ENCODE measurements at places on chromosomes 1 and 21.

- DNase-seq, result peak; percentile 78
Measured at GRCh38 chr1:161427733-161428516, 60.2 kb upstream of the CFAP126 start.

DNA sequence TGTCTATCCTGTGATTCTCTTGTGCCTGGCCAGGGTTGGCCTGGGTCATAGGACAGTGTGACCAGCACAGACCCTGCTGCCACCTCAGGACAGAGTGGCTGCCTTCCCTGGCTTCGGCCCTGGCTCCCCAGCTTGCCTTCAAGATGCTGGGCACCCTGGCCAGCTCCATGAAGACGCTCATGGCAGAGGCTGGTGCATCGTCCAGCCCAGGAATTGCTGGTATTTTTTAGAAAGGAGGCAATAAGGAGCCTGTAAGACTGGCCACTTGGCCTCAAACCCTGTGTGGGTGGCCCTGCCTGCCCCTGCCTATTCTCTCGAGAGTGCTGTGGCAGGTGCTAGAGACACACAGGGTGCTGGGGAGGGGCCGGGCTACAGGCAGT lies 70.4 kb upstream of the ACTRT2 start:
- DNase-seq, result no peak

- DNase-seq, result no peak
Measured at GRCh38 chr21:29233256-29233546, 65.5 kb upstream of the BACH1 start.

- no peak for DNase-seq
Measured at GRCh38 chr1:7409278-7409677, 361.8 kb upstream of the VAMP3 start.

DNA sequence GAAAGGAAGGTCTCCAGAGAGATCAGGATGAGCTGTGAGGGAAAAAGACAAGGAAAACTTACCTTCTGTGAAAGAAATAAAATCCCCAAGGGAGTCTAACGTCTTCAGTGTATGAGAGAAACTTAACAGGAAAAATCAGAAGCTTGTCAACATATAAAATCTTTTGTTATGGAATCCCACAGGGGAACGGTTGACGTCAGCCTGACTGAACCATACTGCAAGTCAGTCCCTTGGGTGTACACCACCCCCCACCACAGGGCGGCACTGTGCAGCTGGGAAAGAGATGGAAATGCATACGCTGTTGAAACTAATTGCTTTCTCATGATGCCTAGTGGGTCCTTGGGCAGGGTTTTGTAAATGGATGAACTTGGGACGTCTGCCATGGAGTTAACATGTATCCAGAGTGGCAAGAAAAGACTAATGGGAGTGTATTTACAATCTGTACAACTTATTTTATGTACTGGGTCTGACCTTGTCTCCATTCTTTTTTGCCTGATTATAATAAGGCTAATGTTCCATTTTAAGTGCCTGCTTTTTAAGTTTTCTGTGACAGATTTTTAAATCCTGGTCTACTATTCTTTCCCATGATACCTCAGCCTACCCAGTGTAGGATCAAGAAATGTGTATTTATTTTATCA lies 22.7 kb downstream of the UTP25 start:
- DNase-seq, result peak; percentile 80

- no peak for DNase-seq
Measured at GRCh38 chr1:94723463-94723862, 96.7 kb upstream of the SLC44A3 start.

DNA sequence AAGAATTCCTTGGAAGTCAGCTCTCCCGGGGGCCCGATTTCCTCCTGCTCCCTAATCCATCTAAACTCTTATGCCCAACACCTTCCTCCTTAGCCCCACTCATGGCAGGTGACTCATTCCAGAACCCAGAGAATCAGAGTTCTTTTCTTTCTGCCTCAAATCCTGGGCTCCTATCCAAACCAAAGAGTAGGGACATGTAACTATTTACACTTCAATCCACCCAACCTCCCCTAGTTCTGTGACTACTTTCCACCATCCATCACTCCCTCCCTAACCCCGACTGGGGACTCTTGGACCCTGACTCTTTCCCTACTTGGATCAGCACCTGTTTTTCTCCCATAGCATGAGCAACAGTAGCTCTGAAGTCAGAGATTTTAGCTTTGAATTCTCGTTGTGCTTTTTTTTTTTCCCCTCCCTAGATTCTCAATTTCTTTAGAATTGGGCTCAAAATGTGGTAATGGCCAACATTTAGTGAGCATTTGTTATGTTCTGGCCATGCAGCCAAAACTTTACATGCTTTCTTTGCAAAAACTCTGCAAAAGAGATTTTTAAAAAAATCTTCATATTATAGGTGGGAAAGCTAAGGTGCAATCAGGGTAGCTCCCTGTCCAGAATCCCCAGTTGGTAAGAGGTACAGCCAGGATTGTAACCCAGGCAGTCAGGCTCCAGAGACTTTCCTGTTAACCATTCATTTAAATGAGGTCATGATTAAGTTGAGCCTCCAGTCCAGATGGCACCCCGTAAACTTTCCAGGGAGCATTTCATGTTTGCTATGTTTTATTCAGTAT lies 7.5 kb upstream of the CYP4A11 start:
- no peak for DNase-seq

GRCh38 chr1:41626616-41627375 lies 142.3 kb upstream of the EDN2 start:
- DNase-seq, result no peak

- DNase-seq, result no peak
Measured at GRCh38 chr1:47420547-47420946, 4.5 kb downstream of the FOXE3 start.

- DNase-seq, result no peak
Measured at GRCh38 chr1:27047914-27048313, 35.3 kb upstream of the TENT5B start.

DNA sequence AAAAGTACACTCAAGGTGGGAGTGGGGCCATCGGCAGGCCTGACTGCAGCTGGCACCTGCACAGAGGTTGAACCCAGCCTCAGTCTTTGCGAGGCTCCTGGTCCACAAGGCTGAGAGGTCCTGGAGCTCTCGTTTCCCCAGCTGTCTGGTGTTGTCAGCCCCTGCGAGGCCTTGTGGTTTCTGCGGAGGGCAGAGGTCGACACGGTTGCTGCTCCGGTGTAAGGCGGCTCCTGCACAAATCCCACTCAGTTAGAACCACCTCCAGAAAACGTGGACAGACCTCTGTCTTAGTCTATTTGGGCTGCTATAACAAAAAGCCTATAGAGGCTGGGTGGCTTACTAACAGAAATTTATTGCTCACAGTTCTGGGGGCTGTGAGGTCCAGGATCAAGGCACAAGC lies 5.8 kb downstream of the KIAA1614 start:
- no peak for DNase-seq

DNA sequence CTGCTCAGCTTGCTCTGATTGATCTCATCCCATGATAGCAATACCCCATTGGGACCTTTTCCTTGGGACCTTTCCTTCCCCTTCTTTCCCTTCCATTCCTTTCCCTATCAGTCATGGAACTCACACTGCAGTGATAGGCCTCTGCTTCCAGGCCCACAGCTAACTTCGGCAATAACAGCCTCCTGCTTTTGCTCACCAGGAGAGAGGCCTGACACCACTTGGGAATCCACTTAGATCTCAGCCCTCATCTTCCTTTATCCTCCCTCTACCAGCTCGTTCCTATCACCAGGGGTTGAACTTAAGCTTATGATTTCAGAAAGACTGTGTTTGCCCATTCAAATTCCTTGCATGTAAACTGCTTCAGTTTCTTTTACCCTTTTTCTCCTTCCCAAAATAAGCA lies 11.0 kb upstream of the TIPRL start:
- no peak for DNase-seq

GRCh38 chr1:207079706-207080241 lies 8.9 kb upstream of the C4BPB start:
- DNase-seq, result no peak

DNA sequence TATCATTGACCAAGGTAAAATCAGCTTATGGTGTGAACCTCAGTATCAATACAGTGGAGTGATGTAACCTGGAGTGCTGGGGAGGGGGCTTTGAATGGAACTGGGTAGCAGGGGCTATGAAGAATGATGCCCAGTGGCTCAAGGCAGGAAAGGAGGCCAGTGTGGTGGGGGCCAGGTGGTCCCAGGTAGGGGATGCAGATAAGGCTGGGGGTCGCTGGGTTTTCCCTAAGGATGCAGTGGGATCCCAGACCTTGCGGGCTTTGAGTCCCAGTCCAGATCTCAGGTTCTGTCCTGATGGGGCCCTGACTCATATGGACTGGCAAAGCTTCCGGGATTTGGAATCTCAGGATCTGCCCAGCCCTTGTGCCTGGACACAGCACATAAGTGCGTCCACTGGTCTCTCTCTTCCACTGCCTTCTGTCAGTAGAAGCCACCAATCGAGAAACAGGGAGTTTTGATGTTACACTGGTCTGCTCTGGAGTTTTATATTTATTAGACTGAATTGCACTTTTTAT lies 52.0 kb downstream of the S100B start:
- no peak for DNase-seq

- DNase-seq, result no peak
Measured at GRCh38 chr1:231991231-231991630, 364.6 kb downstream of the DISC1 start.

DNA sequence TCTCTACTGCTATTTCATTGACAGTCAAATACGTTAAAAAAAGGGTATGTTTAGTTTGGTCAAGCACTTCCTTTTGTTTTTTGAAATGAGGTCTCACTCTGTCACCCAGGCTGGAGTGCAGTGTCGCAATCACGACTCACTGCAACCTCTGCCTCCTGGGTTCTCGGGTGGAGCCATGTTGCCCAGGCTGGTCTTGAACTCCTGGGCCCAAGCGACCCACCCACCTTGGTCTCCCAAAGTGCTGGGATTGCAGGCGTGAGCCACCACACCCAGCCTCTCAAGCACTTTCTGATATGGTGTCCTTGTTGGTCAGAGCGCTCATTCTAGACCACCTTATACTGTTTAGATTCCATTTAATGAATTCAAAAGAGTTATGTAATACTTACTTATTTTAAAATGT lies 20.9 kb upstream of the RHBDL2 start:
- no peak for DNase-seq

DNA sequence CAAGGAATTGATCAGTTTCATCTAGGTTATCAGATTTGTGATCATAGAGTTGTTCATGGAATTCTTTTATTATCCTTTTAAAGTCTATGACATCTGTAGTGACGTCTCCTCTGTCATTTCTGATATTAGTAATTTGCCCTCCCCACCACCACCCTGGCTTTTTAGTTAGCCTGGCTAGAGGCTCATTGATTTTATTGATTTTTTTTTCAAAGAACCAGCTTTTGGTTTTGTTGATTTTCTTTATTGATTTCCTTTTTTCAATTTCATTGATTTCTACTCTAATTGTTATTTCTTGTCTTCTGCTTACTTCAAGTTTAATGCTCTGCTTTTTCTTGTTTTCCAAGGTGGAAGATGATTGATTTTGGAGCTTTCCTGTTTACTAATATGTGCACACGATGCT lies 23.3 kb upstream of the TBX19 start:
- DNase-seq, result no peak

GRCh38 chr1:93990010-93990409 lies 80.8 kb upstream of the GCLM start:
- no peak for DNase-seq

- DNase-seq, result no peak
Measured at GRCh38 chr1:85655315-85655714, 52.9 kb downstream of the ZNHIT6 start.

GRCh38 chr1:11316701-11317100 lies 43.7 kb downstream of the UBIAD1 start:
- no peak for DNase-seq

DNA sequence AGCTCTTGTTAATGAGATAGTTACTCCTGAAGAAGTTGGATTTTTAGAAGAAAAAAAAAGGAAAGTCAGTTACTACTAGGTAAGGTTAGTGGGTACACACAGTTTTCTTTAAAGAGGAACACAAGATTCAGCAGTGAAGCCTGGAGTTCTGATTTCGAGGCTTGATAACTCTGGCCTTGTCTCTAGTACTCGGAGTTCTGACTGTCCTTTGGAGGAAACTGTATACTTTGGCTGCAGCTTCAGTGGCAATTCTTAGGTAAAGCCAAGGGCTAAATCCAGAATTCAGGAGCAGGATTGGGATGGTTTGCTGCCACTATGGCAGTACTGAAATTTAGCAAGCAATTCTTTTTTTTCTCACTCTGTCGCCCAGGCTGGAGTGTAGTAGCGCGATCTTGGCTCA lies 9.2 kb downstream of the ACADM start:
- DNase-seq, result no peak

DNA sequence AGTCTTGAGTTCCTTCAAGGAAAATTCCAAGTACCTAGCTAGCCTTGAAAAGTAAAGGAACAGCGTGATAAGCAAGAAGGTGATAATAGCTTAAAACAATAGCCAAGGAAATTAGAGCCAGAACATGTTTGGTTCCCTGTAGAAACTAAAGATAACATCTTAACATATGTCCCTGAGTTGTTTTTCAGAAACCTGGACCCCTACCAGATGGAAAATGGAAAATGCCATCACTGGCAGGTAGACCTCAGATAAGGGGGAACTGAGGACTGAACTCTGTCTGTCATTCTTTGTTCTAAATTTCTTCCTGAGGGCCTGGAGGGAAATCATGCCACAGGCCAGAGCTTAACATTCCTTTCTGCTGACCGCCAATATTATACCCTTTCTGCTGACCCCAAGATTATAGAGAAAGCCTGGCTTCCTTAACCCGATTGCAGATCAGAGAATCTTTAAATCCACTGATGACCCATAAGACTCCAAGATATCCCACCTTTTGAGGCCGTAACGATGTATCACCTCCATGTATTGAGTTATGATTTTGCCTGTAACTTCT lies 23.4 kb downstream of the CNIH3 start:
- no peak for DNase-seq

GRCh38 chr1:52305417-52306226 lies 60.4 kb downstream of the CC2D1B start:
- no peak for DNase-seq

GRCh38 chr1:90800012-90800717 lies 83.1 kb upstream of the BARHL2 start:
- no peak for DNase-seq

- DNase-seq, result no peak
Measured at GRCh38 chr1:25006770-25007169, 76.7 kb upstream of the RUNX3 start.

GRCh38 chr1:66416295-66416694 lies 117.7 kb upstream of the SGIP1 start:
- DNase-seq, result no peak

DNA sequence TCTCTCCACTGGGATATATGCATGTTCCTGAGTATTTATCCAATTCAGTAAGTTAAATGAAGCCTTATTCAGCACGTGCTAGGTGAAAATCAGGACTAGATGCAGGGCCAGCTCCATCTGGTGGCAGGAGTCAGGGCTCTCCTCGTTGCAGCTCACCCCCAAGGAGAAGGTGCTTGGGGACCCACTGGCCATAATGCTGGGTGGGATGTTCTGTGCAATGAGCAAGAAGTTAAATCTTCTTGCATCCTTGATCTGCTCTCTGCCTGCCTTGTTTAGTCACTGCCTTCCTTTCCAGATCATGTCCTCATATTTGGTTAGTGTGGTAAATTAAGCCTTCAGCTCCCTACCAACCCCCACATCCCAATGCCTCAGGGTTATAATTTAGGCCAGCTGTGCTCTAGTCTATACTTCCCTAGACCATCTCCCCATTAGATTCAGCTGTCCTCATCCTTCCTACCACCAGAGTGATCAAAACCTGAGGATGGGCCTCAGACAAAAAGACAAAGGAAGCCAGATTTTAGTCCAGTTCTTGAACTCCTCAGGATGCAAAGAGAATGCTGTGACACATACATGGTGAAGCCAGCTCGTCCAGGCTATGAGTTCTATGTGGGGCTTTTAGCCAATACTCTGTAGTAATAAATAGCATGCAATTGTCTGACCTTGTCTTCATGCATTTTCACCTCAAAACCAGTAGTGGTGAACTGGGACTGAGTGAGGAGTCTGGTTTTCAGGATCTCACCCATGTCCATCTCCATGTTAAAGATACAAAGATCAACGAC lies 55.9 kb downstream of the SEC16B start:
- no peak for DNase-seq
